ENCODE measurements at places on chromosomes 5 and 9.

DNA sequence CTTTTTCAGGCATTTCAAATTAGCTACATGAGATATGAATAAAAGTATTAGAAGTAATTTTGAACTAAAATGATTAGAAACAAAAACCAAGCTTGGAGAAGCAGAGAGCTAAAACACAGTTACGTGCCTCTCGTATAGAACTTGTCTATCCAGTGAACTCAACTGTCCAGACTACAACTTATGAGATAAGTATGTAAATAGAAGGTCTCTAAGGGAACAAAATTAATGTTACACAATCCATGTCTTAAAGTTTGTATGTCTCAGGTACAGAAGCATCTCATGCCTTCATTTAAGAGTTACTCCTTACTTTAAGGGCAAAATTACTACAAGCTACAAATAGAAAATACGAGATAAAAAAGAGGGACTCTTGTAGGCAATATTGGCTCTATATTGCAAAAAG is 316.8 kb downstream of the CETN3 start:
- no peak for DNase-seq

DNA sequence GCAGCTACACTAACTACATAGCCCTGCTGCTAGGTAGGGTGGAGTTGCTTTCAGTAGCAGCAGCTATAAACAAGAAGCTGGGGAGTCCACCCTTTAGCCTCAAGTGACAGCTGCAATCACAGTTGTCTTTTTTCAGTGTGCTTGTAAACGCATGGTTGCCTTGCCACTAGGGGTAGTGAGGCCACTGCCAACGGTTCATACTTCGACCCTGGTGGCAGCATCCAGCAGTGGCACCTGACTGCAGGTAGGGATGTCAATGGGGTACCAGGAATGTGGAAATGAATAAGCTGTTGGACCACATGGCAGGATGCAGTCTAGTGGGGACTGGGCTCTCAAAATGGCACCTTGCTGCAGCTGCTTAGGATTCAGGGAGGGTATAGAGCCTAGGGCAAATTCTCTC is 367.2 kb downstream of the RASEF start:
- no peak for DNase-seq

GRCh38 chr9:22452415-22453010 is 5.9 kb downstream of the DMRTA1 start:
- DNase-seq, result no peak

GRCh38 chr9:6443661-6444060 is 30.7 kb downstream of the UHRF2 start:
- DNase-seq, result no peak

DNA sequence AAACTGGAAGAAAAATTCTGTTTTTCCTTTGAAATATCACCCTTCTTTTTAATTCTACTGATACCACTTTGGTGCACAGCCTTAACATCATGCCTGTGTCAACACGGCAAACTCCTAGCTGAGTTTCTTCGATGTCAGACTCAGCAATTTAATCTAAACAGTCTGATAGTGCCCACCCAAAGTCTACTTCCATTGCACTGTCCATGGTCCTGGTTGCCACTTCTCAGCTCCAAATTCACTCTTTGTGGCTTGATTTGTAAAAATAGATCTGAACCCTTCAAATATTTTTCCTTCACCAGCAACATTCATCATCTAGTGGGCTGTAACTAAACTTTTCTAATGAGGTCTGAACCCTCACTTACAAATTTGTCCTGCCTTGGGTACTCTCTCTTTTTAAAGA is 107.8 kb downstream of the NUDT12 start:
- DNase-seq, result no peak

- DNase-seq, result peak; percentile 32
These were observed 47.1 kb upstream of the C5orf47 start for GRCh38 chr5:173941758-173942401.

- no peak for DNase-seq
These were observed 77.7 kb downstream of the ARSB start for GRCh38 chr5:78907255-78907891.

DNA sequence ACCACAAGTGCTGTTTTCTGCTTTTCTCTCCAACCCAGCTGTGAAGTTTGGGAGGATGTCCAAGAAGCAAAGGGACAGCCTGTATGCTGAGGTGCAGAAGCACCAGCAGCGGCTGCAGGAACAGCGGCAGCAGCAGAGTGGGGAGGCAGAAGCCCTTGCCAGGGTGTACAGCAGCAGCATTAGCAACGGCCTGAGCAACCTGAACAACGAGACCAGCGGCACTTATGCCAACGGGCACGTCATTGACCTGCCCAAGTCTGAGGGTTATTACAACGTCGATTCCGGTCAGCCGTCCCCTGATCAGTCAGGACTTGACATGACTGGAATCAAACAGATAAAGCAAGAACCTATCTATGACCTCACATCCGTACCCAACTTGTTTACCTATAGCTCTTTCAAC is 145.2 kb downstream of the RORB start:
- DNase-seq, result no peak

GRCh38 chr5:160171666-160172065 is 52.4 kb upstream of the PWWP2A start:
- DNase-seq, result no peak

DNA sequence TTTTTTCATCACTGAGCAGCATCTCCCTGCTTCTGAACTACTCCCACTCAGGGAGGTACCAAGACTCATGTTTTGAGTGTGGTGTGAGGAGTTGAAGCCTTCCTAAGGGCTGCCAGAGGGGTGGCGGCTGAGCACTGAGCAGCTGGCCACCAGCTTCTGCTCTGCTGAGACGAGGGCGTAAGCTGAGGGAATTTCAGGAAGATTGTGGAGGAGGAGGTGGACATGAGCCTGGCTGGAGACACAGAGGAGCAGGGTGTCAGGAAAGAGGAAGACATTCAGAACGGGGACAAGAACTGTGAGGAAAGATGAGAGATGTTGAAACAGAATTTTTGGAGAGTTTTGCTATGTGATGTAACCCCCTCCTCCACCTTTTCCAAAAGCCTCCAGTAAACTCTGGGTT is 7.8 kb downstream of the LCP2 start:
- no peak for DNase-seq

GRCh38 chr5:142769251-142769792 is 855 bp upstream of the ARHGAP26 start:
- DNase-seq, result no peak

GRCh38 chr5:84385705-84386104 is 1.0 kb upstream of the EDIL3 start:
- DNase-seq, result no peak

- DNase-seq, result no peak
These were observed 167.0 kb upstream of the CDKN2B start for GRCh38 chr9:22175972-22176545.

DNA sequence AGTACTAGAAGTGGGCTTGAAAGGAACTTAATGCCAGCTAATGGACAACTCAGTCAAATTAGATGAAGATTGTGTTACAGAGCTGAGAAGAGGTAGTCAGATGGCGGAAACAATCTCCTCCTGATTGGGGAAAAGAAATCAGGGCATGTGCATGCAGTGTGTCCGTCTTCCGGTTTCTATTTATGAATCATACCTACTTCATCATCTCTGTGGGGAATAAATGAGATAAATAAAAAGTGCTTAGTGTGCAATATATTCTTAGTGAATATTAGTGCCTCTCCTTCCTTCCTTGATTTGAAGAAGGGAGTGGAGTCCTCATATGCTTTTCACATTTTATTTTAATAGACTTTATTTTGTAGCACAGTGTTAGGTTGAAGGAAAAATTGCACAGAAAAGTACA is 108.7 kb upstream of the NFIL3 start:
- no peak for DNase-seq

- DNase-seq, result no peak
These were observed 226.6 kb downstream of the CD180 start for GRCh38 chr5:66969963-66970362.

GRCh38 chr5:29131285-29131684 is 2062.2 kb upstream of the CDH6 start:
- no peak for DNase-seq

DNA sequence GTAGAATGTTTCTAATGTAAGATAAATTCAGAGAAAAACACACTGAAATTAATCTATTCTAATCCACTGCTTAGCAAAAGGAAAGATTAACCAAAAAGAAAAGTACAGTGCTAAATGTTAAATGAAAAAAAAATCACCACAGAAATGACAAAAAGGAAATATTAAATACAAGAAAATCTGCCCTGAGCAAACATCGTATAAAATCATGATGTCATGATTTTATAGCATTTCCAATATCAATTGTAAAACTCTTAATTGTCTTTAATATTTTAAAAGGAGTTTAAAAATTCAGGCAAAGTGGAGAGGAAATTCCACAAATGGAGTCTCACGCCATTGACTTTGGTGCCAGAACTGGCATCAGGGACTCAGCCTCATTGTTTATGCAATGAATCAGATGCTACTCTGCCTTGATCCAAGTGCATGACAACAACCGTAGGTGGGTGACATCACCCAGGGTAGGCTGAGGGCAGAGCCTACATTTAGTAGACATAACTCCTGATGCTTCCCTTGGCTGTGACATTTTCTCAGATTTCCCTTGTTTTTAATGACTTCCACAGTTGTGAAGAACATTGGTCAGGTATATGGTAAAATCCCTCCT is 696.8 kb downstream of the SEMA5A start:
- no peak for DNase-seq

DNA sequence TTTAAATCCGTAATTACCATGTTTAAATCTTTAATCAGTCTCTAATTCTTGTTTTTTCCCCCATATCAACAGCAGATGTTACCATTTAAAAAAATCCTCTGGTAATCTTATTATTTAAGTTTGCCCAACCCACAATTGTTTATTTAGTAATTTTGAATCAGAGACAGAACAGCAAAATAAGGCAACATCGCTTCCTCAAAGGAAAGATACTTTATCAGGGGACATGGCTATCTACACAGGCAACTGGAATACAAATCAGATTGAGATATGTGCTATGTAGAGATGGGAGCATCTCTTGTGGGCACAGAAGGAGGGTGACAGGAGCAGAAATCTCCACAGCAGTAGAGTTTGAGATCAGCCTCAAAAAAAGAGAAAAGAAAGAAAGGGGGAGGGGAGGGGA is 674.4 kb downstream of the SEMA5A start:
- no peak for DNase-seq

- no peak for DNase-seq
These were observed 328.6 kb downstream of the ENC1 start for GRCh38 chr5:74311961-74312360.
